ENCODE measurements at places on chromosomes 2 and 18. TPM values are rescaled to one million over a fixed set of nuclear protein-coding genes. Genes with fewer than 3 reads are reported as not detected.

- no peak for DNase-seq
Observed at GRCh38 chr2:227335713-227336112, 10.7 kb downstream of the MFF start.

GRCh38 chr2:143428700-143429099, 299.5 kb downstream of the ARHGAP15 start:
- DNase-seq: no peak

POTEI gene
- not detected for total RNA-seq

UGT1A10 gene
- total RNA-seq: not detected

All from A673 (cell line).